A673 (cell line): ENCODE measurements at places on chromosomes 16 and 17. TPM values are rescaled to one million over a fixed set of nuclear protein-coding genes. Genes with fewer than 3 reads are reported as not detected.

The NPIPB13 gene
- 9.3 and 14.2 TPM in 2 replicates for total RNA-seq

The EME1 gene
- total RNA-seq = 31.9 and 44.0 TPM in 2 replicates

DNA sequence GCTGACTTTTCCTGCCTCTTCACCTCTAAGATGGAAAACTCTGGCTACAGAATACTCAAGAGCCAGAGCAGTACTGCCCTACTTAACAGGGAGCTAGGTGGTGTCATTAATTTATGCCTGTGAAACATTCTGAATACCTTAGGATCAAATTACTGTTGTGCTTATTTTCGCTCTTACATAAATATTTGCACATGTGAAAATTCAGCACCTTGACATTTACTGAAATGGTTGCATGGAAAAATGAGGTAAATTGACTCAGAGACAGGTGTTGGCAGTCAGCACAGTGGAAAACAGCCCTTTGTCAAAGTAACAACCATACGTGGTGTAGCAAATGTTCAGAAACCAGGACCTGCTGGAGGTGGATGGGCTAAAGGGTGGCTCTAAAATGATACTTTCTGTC lies 193.6 kb downstream of the CDH8 start:
- no peak for DNase-seq

DNA sequence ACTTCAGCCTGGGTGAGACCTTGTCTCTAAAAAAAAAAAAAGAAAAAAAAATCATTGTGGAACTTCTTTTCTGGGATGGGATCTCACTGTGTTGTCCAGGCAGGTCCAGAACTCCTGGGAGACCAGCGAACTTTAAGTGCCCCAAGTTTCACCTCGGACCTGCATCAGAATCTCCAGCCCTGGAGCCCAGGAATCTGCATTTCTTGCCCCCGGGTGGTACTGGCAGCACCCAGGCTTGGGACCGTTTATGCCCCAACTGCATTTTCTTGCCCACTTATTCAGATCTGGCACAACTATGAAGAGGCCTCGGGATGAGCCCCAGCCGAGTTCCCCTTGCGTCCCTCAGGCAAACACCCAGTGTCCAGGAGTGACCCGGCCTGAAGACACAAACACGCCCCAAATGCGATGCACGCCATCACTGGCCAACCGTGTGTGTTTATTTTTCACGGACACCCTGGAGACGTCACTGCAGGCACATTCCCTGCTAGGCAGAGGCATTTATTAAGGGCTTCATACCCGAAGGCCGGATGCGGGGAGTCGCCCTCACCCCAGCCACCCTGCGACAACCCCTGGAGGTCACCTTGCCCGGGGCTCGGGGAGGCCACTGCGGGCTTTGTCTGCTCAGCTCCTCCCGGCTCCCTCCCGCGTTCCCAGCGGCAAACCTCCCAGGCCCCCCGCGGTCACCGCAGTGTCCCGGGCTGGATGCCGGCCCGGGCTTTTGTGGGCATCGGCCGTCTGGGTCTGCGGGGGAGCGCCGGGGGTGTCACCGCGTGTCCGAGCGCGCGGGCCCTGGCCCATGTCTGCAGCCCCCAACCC lies 684 bp upstream of the SPIRE2 start:
- H3K4me1 ChIP-seq = peaks cover 5% of the 10 kb centered on the region
- no peaks in the 10 kb centered on the region for H3K36me3 ChIP-seq
- DNase-seq = peak; percentile 40
- no peaks in the 10 kb centered on the region for H3K27me3 ChIP-seq
- peak overlapping the region; percentile 34 for H3K27ac ChIP-seq

GRCh38 chr17:77316191-77316641 lies 175.4 kb downstream of the SEC14L1 start:
- H3K36me3 ChIP-seq = no peaks in the 10 kb centered on the region
- H3K27ac ChIP-seq = no peak overlapping the region
- DNase-seq = no peak
- peaks cover 24% of the 10 kb centered on the region for H3K4me1 ChIP-seq
- no peaks in the 10 kb centered on the region for H3K27me3 ChIP-seq

DNA sequence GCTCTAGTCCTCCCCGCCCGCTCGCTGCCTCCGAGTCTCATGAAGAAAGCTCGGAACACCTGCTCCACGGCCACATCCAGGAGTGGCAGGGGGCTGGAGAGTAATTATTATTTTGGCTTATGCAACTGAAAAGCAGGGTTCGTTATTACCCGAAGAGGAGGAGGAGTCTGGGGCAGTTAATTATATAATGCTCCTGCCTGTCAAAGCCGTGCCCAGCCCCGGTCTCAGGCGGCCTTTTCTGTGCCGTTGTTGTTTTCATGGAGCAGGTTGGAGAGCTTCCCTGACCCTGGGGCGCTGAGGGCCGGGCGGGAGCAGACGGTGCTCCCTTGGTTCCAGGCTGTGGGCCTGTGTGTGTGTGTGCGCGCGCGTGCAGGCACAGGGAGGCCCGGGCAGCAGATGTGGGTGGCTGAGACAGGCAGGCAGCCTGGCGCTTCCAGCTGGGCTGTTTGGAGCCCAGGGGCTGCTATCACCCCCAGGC lies 2.4 kb downstream of the JPH3 start:
- peaks cover 66% of the 10 kb centered on the region for H3K27me3 ChIP-seq
- H3K27ac ChIP-seq = no peak overlapping the region
- no peak for DNase-seq
- no peaks in the 10 kb centered on the region for H3K36me3 ChIP-seq

DNA sequence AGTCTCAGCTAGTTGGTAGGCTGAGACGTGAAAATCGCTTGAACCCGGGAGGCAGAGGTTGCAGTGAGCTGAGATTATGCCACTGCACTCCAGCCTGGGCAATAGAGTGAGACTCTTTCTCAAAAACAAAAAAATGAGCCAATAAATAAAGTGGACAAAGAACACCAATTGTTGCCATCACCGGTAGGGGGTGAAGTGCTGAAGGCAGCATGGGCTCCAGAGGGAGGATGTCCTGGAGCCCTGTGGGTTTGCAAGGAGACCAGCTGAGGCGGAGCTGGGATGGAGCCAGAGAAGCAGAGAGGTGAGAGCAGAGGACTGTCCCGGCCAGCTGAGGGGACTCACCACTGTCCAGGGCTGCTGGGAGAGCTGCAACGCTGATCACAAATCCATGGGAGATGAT lies 13.8 kb downstream of the CHST6 start:
- H3K4me3 ChIP-seq = no peak overlapping the region
- H3K4me1 ChIP-seq = no peaks in the 10 kb centered on the region
- no peaks in the 10 kb centered on the region for H3K27me3 ChIP-seq
- no peaks in the 10 kb centered on the region for H3K36me3 ChIP-seq
- no peak overlapping the region for H3K27ac ChIP-seq
- no peak for DNase-seq

DNA sequence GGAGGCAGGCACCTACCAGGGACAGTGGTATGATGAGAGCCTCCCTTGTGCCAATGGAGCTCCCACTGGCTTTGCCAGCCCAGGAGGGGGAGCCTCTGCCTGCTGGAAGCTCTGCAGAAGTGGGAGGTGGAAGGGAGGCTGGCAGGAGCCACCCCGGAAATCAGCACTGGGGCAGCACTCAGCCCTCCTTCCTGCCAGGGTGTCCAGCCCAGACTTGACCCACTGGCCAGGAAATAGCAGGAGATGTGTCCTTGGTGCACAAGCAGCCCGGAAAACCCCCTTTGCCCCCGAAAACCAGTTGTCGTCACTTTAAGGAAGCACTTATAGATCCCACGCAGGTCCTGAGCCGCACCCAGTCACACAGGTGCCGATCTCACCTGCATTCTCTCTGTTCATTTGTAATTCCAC lies 49.3 kb upstream of the CACNG4 start:
- H3K27me3 ChIP-seq = no peaks in the 10 kb centered on the region
- no peak overlapping the region for H3K27ac ChIP-seq
- peak; percentile 60 for DNase-seq

DNA sequence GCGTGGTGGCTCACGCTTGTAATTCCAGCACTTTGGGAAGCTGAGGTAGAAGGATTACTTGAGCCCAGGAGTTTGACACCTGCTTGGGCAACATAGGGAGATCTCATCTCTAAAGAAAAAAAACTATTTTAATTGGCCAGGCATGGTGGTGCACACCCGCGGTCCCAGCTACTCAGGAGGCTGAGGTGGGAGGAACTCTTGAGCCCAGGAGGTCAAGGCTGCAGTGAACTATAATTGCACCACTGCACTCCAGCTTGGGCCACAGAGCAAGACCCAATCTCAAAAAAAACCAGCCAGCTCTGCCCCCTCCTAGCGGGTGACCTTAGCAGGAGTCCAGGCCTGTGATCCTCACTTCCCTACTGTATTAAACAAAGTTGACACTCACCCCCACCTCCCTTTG lies 5.9 kb upstream of the HS3ST6 start:
- H3K27me3 ChIP-seq = peaks cover 25% of the 10 kb centered on the region
- DNase-seq = no peak
- H3K4me3 ChIP-seq = no peak overlapping the region
- no peak overlapping the region for H3K27ac ChIP-seq
- peaks cover 14% of the 10 kb centered on the region for H3K4me1 ChIP-seq

GRCh38 chr17:70307430-70308225 lies 138.3 kb downstream of the KCNJ2 start:
- no peaks in the 10 kb centered on the region for H3K27me3 ChIP-seq
- no peaks in the 10 kb centered on the region for H3K4me1 ChIP-seq
- H3K27ac ChIP-seq = no peak overlapping the region
